ENCODE measurements at places on chromosomes 12 and 14.

DNA sequence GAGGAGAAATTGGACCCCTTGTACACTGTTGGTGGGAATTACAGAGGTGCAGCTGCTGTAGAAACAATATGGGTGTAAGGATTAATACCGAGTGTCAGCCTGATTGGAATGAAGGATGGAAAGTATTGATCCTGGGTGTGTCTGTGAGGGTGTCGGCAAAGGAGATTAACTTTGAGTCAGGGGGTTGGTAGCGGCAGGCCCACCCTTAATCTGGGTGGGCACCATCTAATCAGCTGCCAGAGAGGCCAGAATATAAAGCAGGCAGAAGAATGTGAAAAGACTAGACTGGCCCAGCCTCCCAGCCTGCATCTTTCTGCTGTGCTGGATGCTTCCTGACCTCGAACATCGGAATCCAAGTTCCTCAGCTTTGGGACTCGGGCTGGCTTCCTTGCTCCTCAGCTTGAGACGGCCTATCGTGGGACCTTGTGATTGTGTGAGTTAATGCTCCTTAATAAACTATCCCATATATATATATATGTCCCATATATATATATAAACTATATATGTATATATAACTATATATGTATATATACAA is 38.4 kb upstream of the PPP2R5C start:
- no peak for DNase-seq

GRCh38 chr14:105283899-105284298 is 16.9 kb downstream of the BRF1 start:
- no peak for DNase-seq

GRCh38 chr14:75531256-75531655 is 9.0 kb downstream of the BATF start:
- no peak for DNase-seq

DNA sequence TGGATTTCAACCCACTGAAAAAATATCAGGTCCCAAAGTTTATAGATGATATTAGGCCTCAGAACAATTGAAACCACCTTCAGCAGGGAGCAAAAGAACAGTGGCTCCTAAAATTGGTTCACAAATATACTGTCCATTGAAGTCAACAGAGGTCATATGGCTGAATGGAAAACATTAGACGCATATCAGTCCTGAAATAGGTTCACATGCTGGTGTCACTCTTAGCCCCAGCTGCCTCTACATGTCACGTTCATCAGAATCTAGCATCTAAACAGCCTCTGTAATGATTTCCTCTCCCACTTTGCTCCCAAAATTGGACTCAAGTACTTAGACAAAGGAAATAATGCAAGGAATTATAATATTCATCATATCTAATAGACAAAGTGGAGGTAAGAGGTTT is 8.7 kb downstream of the FLRT2 start:
- DNase-seq = no peak

DNA sequence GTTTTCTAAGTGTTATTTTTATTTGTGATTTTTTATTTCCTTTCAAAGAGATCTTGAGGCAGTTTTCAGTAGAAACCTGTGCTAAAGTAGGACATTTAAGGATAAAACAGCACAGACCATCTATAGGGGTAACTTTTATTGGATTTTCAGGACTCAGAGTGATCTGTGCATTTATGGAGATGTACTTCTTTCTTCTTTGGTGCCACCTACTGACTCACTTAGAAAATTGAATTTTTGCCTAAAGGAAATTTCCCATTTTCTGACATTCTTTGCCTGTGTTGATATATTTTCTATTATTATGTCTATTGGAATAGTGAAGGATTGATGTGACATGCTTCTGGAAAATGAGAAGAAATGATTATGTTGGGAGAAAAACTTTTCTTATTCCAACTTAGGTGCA is 113.0 kb downstream of the UNC79 start:
- no peak for DNase-seq

Data from 8988T (cell line).